ENCODE measurements at places on chromosomes 1 and 21.
A peak's percentile ranks its signal among the peaks of the same experiment; 100 is the strongest.

DNA sequence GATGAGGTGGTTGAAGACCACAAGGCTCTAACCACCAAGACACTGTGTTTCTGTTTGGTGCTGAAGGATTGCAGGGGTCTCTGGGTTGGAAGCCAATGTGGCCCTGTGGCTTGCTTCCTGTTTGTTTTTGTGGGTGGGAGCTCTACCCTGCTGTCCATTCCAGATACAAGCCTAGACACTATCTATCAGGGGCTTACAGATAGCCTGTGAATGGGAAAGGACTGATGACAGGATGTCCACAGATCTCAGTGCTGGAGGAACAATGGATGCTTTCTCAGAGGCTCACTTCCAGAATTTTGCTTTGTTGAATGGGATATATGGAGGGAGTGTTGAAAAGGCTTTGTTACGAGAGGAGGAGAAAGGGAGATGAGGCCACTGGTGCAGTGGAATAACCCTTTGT lies 69.7 kb downstream of the NOS1AP start:
- no peak for DNase-seq

DNA sequence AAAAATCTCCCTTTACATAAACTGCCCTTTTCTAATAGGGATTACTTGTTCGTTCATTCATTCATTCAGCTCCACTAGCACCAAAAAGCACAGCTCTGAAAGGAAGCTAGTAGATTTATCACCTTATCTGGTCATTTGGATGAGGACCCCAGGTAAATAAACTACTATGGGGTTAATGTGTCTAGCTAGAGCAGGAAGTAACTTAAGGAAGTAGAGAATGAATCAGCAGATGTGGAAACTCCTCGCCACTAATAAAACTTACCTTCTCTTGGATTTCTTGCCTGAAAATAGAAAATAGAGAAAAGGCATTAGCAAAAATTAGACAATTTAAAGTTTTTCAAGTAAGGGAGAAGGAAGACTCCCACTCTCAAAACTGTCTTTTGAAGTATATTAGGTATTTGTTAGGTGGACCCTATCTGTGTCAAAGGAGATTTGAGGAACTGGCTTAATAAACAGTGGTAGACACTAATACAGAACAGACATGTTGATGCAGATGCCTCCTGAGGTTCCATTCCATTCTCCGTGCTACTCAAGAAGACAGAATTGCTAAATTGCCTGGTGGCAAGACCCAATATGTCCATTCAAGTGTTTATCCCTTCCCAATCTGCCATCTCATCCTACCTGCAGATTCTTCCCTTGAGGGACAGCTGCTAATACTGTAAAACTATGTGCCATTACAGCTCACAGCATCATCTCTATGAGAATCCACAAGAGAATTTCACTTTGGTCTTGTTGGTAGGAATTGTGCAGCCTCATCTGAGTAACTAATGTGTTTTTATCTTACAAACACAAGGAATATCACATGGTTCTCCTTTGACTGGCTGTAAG lies 14.9 kb downstream of the SELL start:
- no peak for DNase-seq

DNA sequence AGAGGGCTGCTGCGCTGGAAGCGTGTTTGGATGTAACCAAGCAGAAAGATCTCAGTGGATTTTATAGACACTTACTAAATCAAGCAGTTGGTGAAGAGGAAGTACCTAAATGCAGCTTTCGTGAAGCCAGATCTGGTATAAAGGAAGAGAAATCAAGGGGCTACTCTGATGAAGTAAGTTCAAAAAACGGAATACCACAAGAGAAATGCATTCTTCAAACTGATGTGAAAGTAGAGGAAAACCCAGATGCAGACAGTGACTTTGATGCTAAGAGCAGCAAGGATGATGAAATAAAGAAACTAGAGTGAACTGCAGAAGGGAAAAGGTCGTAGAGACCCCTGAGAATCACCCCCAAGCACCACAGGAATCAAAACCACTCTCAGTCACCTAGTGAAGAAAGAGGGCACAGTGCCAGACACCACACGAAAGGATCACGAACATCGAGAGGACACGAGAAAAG lies 40.8 kb upstream of the NEXN start:
- DNase-seq = no peak

DNA sequence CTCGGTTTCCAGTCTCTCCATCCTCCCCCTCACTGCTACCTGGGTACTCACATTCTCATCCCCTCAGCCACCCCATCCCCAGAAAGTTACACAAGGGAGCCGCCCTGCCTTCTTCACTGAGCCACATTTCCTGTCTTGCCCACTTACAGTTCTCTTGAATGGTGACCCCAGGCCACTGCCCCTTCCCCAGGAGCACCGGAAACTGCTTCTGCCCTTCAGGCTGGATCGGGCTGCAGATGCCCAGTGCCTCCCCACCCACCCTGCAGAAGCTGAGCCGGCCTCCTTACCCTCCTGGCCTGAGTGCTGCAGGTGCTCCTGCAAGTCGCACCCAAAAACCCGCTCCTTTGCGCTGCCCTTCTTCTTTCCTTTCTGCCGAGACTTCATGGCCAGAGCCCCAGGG lies 450 bp downstream of the ARHGAP30 start:
- DNase-seq = peak; percentile 38

- no peak for DNase-seq
Measured at GRCh38 chr21:33334824-33335223, 10.1 kb downstream of the IFNAR1 start.

DNA sequence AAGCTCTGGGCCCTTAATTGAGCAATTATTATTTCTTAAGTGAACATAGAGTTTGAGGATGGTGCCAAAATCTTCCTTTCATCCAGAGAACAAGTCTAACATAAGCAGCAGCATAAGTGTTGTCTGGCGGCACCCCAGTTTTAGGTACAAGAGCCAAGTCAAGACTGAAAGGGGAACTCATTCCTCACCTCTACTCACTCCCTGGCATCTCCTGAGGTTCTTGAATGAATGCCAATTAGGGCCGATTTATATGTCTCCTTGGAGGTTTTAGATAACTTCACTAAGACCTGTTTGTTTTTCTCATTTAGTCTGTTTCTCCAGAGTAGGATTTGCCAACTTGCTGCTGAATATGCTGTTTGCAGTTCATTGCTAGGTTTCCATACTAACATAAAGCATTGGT lies 42.6 kb upstream of the ADGRL2 start:
- DNase-seq = no peak

Measured in activated CD4-positive, alpha-beta memory T cell treated with anti-CD3 and anti-CD28 coated beads, Interleukin-2, amount 10 ng/mL, durations not matched to agents 7 days and 5 days (primary cell).